ENCODE measurements at places on chromosomes 3 and 15.

- no peak for DNase-seq
Measured at GRCh38 chr3:102233881-102234280, 200.9 kb upstream of the ZPLD1 start.

DNA sequence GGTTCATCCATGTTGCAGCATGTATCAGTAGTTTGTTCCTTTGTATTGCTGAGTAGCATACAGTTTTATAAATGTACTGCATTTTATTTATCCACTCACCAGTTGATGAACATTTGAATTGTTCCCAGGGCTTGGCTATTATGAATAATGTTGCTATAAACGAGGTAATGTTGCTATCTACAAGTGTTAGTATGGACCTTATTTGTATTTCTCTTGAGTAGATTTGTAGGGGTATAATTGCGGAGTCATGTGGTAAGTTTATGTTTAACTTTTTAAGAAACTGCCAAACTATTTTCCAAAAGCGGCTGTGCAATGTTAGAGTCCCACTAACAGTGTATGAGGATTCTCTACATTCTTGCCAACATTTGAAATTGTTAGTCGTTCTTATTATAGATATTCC lies 13.0 kb downstream of the GPR160 start:
- no peak for DNase-seq

- no peak for DNase-seq
Measured at GRCh38 chr3:10548992-10549391, 43.6 kb upstream of the ATP2B2 start.

- DNase-seq: peak; percentile 2
Measured at GRCh38 chr3:180747805-180748361, 68.6 kb upstream of the CCDC39 start.

GRCh38 chr15:90419206-90419605 lies 31.2 kb downstream of the IQGAP1 start:
- no peak for DNase-seq

- DNase-seq: no peak
Measured at GRCh38 chr15:99962006-99962561, 228.8 kb upstream of the LYSMD4 start.

DNA sequence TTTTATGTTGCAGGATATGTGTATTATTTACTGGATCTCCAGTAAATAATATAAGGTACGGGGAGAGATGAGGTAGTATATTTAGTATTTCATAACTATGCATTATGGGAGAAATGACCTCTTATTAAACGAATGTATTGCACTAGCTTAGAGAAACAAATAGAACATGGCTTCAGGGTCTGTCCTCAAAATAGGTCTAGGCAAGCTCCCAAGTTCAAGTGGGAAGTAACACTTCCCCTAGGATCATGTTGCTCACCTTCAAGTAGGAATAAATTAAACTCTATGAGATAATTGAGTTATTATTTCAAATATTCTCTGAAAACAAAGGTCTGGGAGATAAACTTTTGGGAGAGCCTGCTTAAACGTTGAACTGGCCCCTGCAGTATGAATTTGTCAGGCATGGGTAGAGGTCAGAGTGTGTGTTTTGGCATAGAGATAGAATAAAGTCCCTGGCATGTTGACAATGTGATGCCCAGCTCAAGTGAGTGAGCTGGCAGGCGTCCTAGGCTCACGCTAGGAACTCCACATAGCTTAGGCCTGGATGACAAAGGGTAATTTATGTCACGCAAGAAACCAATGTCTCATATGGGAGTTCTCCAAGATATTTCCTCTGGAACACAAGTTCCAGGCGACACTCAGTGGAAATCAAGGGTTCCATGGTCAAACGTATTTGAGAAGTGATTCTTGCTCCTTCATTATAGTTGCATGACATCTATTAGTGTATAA lies 236.8 kb downstream of the CACNA2D3 start:
- DNase-seq: peak; percentile 69

DNA sequence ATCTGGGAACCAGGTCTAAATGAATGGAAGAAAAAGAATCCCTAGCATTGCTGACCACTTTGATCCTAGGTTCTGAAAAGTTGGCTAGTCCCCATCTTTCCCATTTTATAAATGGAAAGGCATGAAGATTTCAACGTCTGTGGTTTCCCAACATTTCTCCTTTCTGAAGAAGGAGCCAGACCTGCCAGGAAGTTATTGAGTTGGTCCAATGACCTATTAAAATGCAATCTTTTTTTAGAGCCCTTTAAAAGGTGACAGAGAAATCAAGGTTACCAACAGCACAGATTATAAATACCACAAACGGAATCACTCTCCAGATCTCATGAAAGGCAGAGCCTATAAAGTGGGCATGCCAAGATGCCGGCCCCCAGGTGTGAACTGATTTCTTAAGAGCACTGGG lies 505.6 kb upstream of the THBS1 start:
- no peak for DNase-seq

- DNase-seq: no peak
Measured at GRCh38 chr3:159668461-159668860, 320.2 kb upstream of the IL12A start.

- DNase-seq: no peak
Measured at GRCh38 chr3:192884777-192885773, 32.6 kb downstream of the MB21D2 start.

DNA sequence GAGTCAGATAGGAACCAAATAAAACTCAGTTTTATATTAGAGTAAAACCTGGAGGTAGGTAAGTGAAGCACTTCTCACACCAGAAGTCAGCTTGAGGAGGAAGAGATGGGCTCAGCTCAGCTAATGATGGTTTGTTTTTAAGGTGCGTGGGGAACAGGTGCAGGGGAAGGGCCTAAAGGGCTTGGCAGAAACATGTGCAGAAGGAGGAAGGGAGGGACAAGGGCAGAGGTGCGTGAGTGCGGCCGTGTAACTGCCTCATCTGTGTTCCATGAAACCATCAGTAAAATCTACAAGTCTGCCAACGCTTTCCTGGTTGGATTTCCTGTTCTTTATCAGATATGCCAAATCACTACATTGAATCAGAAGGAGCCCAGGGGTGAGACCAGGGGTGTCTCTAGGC lies 19.9 kb downstream of the FYCO1 start:
- DNase-seq: no peak

DNA sequence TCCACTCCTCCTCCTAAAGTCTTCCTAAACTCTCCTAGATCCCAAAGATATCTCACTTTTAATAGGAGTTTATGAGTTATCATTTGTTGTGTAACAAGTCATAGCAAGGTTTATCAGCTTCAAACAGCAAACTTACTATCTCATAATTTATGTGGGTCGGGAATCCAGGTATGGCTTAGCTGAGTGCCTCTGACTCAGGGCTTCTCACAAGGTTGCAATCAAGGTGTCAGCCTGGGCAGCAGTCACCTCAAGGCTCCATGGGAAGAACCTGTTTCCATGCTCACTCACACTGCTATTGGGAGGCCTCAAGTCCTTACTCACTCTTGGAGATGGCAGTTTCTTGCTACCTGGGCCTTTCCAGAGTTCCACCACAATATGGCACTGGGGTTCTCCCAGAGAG lies 889.8 kb downstream of the MCTP2 start:
- DNase-seq: no peak

DNA sequence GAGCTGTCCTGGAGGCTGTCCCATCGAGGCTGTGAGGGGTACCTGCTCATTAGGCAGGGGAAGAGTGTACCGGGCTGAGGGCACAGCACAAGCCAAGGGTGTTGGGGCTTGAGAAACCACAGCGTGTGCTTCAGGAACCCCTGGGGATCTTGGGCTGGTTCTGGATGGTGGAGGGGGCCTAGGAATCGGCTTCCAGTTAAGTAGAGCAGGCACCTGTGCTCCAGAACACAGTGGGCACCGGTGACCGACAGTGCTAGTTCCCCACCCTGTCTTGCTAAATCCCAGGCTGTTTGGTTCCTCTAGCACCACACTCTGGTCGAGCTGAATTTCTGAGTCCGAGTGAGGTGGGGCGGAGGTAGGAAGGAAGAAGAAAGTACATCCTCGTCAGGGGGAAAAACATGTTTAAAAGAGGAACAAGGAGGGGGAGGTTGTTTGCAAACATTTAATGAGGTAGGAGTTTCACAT lies 29.1 kb downstream of the SLC6A6 start:
- DNase-seq: no peak

All from NCI-H2029 (cell line).